ENCODE measurements at places on chromosomes 6 and 20.

DNA sequence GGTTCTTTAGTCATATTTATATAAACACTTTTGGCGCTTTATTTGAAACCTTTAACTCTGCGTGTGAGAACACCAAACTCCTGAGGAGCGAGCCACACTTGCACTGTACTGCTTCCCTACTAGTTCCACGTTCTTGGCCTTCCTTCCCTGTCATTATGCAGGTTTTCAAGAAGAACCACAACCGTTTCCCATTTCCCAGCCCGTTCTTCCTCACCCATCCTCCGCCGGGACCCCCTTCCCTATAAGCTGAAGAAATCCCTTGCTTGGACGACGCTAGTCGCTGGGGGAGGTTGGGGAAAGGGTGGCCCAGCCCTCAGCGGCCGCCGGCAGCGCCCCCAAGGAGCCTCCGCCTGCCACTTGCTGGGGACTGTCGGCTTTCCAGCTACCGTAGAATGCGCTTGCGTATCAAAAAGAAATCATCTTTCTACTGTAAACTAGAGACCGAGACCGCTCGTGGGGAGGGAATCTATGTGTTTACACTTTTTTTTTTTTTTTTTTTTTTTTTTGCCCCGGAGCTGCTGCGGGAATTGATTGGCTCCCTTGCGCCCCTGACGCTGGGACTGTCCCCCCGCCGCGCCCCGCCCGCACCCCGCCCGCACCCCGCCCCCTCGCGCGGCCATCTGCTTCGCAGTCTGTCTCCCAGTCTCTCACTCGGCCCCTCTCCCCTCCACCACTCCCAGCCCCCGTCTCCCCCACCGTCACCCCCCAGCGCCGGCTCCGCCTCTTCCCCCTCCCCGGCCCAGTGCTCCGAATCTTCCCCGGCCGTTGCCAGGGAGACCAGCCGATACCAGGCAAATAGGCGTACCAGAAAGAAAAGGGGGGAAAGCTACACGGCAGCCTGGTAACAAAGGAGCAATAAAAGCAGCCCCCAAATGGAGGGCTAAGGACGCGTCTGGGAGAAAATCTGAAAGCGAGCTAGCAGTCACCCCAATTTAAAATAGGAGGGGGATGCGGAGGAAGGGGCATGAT is 2.3 kb upstream of the MARCKS start:
- DNase-seq = no peak

DNA sequence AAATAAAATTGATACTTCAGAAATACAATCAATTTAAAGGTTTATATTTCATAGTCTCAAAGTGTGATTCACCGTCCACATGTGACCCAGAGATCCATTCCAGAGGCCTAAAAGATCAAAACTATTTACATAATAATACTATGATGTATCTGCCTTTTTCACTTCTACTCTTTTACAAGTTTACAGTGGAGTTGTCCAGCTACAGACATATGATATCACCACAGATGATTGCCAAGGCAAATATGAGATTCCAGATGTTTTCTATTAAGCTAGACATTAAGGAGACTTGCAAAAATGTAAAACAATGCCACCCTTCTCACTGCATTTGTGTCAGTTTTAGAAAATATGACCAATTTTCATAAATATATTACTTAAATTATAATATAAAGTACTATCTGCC is 443.7 kb downstream of the GJA1 start:
- DNase-seq = no peak

- peak; percentile 48 for DNase-seq
Observed at GRCh38 chr6:134882426-134883038, 67.4 kb downstream of the ALDH8A1 start.

- DNase-seq = no peak
Observed at GRCh38 chr20:53837126-53837826, 233.1 kb downstream of the BCAS1 start.

DNA sequence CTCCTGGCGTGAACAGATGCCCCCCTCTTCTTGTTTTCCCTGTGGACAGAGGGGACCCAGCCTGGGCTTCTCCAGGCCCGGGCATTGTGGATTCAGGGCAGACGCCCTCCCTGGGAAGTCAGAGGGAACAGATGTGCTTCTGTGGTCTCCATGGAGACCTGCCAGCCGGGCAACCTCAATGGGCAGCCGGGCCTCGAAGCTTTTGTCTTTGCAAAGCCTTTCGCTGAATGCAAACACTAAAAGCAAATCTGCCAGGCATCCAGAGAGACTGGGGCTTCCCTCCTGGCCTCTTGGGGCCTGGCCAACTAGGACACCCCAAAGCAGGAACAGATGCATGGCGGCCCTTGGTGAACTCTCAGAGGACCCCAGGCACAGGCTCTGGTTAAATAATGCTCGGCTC is 370.0 kb upstream of the SULF2 start:
- no peak for DNase-seq

DNA sequence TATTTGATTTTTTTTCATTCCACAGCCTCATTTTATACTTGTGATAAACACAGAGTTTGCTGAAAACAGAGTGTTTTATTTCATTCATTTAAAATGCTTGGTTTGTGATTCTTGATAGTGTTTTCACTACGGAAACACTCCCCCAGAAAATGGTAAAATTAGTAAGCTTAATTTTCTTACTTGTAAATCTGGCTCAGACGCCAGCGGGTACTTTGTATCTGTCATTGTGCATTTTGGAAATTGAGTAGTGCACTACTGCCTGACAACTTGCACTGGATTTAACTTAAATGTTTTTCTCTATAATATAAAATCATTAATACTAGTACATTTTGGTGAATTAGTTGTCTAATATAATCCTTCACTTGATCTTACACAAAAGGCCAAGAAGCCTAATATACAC is 37.0 kb upstream of the HINT3 start:
- no peak for DNase-seq

GRCh38 chr20:21125072-21125848 is 622 bp upstream of the KIZ start:
- DNase-seq = no peak

DNA sequence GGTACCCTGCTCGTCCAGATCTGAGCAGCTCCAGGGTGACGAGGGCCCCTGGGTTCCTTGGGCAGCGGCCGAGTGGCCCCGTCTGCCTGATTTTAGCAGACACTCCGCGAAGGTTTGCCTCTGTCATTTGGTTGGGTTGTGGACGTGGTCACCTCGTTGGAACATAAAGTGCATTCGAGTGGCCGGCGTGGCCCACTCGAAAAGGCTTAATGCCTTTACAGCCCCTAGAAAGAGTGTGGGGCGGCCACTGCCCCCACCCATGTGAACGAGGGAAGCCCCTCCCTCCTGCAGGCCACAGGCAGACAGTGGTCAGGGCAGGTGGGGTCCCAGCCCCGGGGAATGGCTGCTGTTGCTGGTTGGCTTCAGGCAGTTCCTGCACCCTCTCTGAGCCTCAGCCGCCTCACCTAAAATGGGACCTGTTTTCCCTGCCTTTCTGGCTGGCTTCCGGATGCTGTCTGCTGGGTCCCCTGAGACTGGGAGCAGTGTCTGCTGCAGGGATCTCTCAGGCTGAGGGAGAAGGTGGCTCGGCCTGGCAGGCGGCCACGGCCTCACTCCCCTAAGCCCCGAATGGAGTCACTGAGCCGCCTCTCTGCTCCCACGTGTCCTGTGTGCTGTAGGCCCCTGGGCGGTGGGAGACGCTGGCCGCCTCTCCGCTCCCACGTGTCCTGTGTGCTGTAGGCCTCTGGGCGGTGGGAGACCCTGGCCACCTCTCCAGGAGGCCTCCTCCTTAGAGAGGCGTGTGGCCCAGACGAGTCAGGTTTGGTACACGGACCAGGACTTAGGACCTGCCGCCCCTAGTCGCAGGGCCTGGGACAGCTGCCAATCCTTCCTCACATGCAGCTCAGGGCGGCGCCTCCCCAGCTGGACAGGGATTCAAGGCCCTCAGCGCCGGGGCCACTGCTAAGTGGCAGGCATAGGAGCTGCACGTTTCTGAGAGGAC is 233.0 kb downstream of the ERMARD start:
- no peak for DNase-seq

DNA sequence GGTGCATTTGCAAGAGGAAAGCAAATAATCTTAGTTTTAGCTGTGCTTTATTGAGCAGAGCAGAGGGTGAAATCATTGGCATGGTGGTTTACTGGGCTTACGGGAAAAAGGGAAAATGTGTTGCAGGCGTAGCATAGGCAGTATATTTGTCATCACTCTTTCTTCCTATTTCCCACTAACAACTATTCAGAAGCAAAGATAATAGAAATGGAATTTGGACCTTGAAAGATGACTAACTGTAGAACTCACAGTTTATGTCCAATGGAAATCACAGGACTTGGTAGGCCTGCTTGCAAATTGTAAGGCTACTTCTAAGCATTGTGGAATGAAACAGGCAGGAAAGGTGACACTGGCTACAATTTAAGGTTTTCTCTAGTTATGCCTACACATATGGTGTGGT is 611.9 kb upstream of the MAN1A1 start:
- no peak for DNase-seq

DNA sequence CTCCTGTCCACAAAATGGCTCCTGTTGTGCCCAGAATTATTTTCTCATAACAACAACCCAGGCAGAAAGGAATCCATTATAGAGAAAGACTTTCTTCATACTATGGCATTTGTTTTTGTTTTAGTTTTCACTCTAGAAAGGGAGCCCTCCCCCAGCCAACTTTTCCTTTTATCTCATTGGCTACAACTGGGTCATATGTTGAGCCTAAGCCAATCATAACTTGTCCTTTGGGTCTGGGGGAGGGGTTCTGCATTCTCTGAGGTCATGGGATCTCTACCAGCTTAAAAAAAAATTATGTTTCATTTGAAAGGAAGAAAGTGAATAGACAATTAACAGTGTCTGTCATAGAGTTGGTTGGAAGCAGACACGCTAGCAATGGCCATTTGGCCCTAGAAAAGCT is 177.6 kb downstream of the AIG1 start:
- no peak for DNase-seq

DNA sequence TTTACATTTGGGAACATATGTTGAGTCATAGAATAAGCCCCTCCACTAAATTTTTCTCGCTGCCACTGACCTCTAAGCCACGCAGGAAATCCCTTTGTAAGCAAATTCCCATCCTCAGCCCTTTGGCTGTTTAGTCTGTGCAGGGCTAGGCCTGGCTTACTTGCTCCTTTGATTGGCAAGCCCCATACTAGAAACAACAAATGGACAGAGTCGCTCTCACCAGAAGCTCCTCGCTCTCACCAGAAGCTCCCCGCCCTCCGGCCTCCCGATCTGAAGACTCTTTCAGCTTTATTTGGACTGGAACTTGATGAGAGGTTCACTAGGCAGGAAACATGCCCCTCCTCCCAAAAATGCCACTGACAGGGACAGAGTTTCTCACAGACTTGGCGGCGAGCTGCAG is 149.2 kb upstream of the EXOC2 start:
- no peak for DNase-seq

- DNase-seq = no peak
Observed at GRCh38 chr6:43221046-43221972, 8.0 kb downstream of the DNPH1 start.

DNA sequence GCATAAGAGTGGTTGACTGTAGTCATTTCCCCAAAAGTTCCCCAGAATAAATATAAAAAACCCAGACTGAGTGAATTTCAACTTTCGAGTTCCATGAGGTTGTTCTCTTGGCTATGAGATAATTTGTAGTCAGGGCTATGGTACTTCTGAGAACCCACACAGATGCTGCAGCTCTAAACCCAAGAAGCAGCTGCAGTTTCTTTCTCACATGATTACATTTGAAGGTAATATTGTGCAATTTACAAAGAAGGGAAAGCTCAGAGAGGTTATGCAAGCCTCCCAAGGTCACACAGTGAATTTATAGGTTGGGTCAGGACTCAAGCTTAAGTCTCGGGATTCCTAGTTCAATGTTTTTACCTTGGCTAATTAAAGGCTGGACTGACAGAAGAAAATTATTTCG is 29.7 kb upstream of the CD93 start:
- no peak for DNase-seq

DNA sequence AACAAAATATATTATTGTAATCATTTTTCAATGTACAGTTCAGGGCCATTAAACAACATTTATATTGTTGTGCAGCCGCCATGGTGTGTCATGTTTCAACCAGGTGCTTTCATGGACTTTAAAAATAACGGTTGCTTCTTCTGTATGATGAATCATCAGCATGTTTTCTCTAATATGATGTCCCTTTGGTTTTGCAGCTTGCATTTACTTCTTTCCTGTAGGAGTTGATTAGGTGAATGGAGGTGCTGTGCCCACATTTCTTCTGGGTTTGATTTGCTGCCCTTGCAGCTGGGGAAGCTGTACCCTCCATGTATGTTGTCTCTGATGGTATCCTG is 54.9 kb upstream of the TULP4 start:
- no peak for DNase-seq

DNA sequence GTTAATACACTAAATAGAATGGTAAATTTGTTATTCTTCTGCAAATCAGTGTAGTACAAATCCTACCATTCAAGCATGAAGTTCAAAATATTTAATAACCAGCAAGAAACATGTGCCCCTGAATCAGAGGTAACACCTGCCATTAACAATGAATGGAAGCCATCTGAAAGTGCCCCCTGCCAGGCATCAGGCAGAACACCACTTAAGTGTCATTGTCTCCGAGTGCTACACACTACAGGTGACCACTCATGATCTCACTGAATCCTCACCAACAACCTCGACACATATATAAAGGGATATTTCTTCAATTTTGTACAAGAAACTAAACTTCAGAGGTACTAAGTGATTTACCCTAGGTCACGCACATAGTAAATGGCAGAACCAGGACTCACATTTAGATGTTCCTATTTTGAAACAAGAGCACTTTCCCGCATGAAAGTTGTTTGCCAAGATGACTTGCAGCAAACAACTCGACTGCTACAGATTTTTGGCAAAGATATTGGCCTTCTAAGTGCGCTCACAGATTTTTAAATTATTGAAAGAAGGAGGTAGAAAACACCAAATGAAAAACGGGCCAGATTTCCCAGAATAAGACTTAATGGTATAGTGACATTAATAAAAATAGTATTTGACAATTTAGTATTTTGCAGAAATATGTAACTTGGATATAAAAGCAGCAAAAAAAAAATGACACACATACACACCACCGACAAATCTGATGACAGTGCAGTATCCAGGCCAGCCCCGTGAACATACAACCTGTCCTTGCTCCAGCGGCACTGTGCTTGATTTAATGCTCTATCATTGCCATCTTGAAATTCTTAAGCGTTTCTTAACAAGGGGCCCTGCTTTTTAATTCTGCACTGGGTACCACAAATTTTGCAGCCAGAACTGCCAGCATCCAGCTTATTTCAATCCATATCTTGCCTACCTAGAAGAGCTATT is 274.5 kb downstream of the ALDH8A1 start:
- DNase-seq = no peak

GRCh38 chr20:31811796-31812728 is 7.1 kb upstream of the MYLK2 start:
- DNase-seq = no peak

DNA sequence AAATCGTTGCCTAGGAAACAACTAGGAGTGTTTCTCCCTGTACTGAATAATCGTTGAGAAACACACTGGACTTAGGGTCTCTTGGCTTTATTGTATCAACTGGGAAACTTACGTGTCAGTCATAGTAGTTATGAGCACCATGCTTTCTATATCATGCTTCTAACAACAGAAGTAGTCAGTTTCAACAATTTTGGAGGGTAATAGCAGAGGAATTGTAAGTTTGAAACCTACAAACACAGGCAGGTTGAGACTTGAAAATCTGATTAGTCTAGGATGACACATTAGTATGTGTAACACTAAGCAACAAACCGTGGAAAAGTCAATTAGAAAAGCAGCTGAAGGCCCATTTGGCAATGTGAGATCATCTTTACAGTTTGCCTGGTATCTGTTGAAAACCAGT is 43.9 kb upstream of the FABP7 start:
- DNase-seq = no peak

- no peak for DNase-seq
Observed at GRCh38 chr6:70390067-70390466, 23.2 kb upstream of the FAM135A start.

Data from hematopoietic multipotent progenitor cell treated with erythropoietin and hydrocortisone succinate and interleukin-3 and kit ligand, for 17 days (in vitro differentiated cells).